Uterus (tissue), 4 donors: ENCODE measurements at places on chromosomes 16 and 17. TPM values are rescaled to one million over a fixed set of nuclear protein-coding genes. Genes with fewer than 3 reads are reported as not detected.

GRCh38 chr17:46166692-46167249 lies 26.5 kb downstream of the KANSL1 start:
- no peaks in the 10 kb centered on the region for H3K36me3 ChIP-seq
- H3K27me3 ChIP-seq, result no peaks in the 10 kb centered on the region
- H3K27ac ChIP-seq, result no peak overlapping the region
- no peak for DNase-seq
- peaks cover 12% of the 10 kb centered on the region for H3K4me1 ChIP-seq

GRCh38 chr17:13918247-13918646 lies 151.1 kb upstream of the COX10 start:
- H3K36me3 ChIP-seq, result no peaks in the 10 kb centered on the region
- no peaks in the 10 kb centered on the region for H3K27me3 ChIP-seq
- H3K27ac ChIP-seq, result no peak overlapping the region
- no peaks in the 10 kb centered on the region for H3K4me1 ChIP-seq

Gene CLEC3A
- not detected for total RNA-seq

DNA sequence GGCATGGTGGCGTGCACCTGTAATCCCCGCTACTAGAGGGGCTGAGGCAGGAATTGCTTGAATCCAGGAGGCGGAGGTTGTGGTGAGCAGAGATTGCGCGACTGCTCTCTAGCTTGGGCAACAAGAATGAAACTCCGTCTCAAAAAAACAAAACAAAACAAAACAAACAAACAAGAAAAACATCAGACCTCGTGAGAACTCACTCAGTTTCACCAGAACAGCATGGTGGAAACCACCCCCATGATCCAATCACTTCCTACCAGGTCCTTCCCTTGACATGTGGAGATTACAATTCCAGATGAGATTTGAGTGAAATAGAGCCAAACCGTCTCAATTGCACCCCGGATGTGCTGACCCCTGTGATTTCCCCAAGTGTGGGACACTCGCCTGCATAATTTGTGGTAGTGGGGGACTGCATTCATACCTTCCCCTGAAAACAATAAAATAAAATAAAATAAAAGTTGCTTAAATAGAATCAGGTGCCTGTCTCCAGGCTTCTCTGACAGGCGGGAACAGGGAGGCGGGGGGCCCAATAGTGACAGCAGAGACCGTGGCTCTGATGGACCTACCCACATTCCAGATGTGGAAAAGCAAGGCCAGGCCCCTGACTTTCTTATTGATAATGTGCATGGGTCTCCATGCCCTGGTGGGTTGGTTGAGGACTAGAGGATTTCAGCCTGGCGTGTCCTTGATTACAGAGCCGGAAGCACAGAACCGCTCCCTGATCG lies 13.1 kb downstream of the ZSCAN10 start:
- H3K36me3 ChIP-seq, result no peaks in the 10 kb centered on the region
- DNase-seq, result no peak
- no peaks in the 10 kb centered on the region for H3K27me3 ChIP-seq
- H3K4me3 ChIP-seq, result no peak overlapping the region

DNA sequence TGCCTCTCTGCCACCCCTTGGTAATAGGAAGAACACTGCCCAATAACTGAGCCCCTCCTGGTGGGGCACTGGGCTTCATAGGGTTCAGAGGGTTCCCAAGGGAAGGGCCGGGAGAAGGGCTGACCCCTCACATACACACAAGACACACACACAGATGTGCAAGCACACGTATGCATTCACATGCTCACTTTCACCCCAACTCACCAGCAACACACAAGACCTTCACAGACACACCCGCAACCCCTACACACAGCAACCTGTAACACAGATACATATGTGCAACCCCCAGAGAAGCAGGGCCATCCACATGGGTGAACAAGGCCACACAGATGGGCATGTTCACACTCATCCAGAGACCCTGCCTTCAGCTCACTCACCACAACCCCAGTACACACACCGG lies 225.1 kb downstream of the ZNF423 start:
- no peaks in the 10 kb centered on the region for H3K4me1 ChIP-seq
- no peaks in the 10 kb centered on the region for H3K36me3 ChIP-seq
- H3K4me3 ChIP-seq, result no peak overlapping the region
- no peak for DNase-seq
- no peaks in the 10 kb centered on the region for H3K27me3 ChIP-seq
- no peak overlapping the region for H3K27ac ChIP-seq

GRCh38 chr16:86605950-86606349 lies 27.6 kb downstream of the FOXL1 start:
- H3K27me3 ChIP-seq, result no peaks in the 10 kb centered on the region
- H3K4me3 ChIP-seq, result no peak overlapping the region
- H3K36me3 ChIP-seq, result no peaks in the 10 kb centered on the region
- no peak for DNase-seq
- H3K27ac ChIP-seq, result no peak overlapping the region

- no peak overlapping the region for H3K27ac ChIP-seq
- no peak for DNase-seq
- no peaks in the 10 kb centered on the region for H3K36me3 ChIP-seq
Observed at GRCh38 chr17:41589301-41589700, 2.6 kb upstream of the KRT14 start.

Gene DHRS7C
- total RNA-seq, result not detected

GRCh38 chr17:71032746-71033273 lies 863.5 kb downstream of the KCNJ2 start:
- no peak for DNase-seq
- no peak overlapping the region for H3K27ac ChIP-seq
- no peaks in the 10 kb centered on the region for H3K4me1 ChIP-seq

GRCh38 chr16:22912654-22913053 lies 98.7 kb downstream of the HS3ST2 start:
- no peak for DNase-seq
- H3K4me3 ChIP-seq, result no peak overlapping the region
- no peaks in the 10 kb centered on the region for H3K27me3 ChIP-seq
- H3K27ac ChIP-seq, result no peak overlapping the region

DNA sequence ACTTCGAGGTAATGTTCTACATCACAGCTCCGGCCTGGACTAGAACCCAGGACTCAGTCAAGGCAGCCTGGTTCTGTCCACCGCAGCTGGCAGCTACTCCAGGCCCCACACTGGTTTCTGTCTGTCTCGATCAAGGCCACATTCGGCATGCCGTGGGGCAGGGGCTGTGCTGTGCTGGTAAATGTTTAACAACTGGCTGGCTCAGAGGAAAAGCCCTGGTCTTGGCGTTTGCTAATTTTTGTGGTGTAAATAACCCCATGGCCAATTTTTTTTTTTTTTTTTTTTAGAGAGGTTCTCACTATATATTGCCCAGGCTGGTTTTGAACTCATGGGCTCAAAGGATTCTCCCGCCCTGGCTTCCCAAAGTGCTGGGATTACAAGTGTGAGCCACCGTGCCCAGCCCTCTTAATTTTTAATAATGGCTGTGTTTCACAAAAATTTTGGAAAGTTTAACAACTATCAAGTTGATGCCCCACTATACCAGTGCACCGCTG lies 328 bp upstream of the DRC7 start:
- no peak for DNase-seq
- no peaks in the 10 kb centered on the region for H3K27me3 ChIP-seq
- H3K36me3 ChIP-seq, result no peaks in the 10 kb centered on the region

DNA sequence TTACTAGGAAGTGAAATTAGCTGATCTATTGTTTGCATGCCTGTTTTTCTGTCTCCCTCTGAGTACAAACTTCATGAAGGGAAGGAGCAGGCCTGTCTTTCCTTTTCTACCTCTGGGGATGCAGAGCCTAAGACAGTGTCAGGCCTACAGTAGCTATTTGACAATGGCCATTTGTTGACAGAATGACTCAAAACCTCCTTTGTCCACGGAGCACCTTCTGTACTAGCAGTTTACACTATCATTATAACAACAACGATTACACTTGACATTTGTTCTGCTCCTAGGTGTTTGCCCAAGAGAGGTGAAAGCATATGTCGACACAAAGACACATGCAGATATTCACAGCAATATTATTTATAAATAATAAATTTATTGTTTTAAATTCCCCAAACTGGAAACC lies 132.3 kb upstream of the IRX3 start:
- H3K36me3 ChIP-seq, result no peaks in the 10 kb centered on the region
- no peaks in the 10 kb centered on the region for H3K27me3 ChIP-seq
- DNase-seq, result no peak
- H3K4me1 ChIP-seq, result no peaks in the 10 kb centered on the region

DNA sequence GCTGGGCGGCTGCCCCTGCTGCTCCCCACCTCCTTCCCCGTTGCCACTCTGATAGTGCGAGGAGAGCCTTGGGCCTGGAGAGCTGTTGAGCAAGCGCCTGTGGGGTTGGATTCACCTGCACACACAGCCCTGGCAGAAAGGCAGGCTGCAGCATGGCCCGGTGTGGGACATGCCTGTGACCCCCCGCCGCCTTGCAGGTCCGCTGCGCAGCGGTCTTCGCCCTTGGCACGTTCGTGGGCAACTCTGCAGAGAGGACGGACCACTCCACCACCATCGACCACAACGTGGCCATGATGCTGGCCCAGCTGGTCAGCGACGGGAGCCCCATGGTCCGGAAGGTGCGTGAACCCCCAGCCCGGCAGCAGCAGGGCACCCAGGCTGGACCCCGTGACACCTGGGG lies 106.8 kb upstream of the CHMP6 start:
- no peak for DNase-seq
- no peak overlapping the region for H3K27ac ChIP-seq
- no peaks in the 10 kb centered on the region for H3K4me1 ChIP-seq
- H3K36me3 ChIP-seq, result no peaks in the 10 kb centered on the region

DNA sequence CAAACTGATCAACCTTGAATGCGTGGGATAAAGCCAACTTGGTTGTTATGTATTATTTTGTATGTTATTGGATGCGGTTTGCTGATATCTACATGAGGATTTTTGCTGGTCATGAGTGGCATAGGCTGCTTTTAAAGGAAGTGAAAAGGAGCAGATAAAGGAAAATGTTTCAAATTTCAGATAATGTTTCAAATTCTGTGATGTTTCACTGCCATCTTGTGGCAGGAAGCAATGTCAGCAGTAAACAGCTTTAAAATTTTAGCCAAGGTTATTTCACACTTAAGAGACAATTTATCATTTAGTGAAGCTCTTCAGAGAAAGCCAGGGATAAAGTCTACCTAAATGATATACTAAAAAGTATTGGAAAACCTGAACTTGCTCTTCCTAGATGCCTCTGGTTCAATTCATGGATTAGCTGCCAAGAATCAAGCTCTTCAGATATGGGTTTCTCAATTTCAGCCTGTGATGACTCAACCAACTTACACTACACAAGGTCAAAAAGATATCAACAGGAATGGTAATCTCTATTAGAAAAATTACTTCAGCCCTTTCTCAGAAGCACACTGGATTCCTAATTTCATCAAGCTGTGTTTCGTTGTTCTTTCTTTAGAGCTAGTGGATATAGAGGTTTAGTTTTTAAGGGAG lies 136.0 kb upstream of the C17orf78 start:
- no peaks in the 10 kb centered on the region for H3K4me1 ChIP-seq
- no peak overlapping the region for H3K4me3 ChIP-seq

- peak within 1 kb of the TSS; percentile 93 for H3K27ac ChIP-seq
- peak; percentile 76 for DNase-seq
- H3K4me3 ChIP-seq, result peak within 1 kb of the TSS; percentile 84
Observed at GRCh38 chr17:49575679-49576087, at the start of gene NXPH3. Gene NXPH3, plus strand, starts transcription at chr17:49575871. Its CDS starts 349 bp downstream, at chr17:49576220.

DNA sequence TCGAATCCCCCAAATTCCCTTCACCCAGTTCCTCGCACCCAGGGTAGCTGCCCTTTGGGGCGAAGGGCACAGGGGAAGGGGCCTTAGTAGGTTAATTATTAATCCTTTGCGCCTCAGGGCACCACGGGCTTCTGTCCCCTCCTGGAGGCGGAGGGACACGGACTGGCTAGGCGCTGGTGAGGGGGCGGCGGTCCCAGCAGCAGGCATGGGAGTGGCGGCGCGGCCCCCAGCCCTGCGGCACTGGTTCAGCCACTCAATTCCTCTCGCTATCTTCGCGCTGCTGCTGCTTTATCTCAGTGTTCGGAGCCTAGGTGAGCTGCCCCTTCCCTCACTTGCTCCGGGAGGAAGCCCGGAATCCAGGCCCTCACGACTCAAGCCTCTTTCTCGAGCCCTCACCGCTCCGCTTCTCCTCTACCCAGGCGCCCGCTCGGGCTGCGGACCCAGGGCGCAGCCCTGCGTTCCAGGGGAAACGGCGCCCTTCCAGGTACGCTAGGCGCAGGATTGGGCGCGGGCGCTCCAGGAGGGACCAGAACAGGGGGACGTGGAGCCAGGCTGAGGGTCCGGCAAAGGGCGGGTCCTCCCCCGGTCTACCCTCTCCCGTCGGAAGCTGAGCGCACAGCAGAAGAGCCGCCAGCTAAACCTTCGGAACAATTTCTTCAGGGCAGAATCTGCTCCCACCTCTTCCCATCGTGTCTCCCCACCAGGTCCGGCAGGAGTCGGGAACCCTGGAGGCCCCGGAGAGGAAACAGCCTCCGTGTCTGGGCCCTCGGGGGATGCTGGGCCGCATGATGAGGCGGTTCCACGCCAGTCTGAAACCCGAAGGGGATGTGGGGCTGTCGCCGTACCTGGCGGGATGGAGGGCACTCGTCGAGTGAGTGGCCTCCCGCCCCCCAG lies at the start of gene GLTPD2:
TSS of gene GLTPD2 (plus strand) at position 158 of the 894 bp plus-strand sequence. CDS start at position 206, 48 bp downstream.
- H3K27ac ChIP-seq, result peak within 1 kb of the TSS; percentile 95
- DNase-seq, result no peak
- no peaks in the 10 kb centered on the region for H3K4me1 ChIP-seq

DNA sequence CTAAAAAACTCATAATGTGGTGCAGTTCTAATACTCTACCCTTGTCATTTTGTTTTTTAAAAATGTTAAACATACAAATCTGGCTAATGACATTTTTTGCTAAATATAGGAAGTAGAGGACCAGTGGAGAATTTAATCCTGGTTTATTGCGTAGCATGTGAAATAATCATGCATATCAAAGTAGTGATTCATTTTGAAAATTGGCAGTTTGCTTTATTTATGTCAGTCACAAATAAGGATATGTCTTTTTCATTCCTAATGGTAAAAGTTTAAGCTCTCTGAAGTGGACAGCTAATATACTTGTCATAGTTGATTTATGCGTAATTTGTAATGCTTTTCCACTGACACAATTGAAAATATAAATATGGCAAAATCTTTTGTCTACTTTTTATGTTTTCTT lies 224.2 kb downstream of the BCAS3 start:
- no peak for DNase-seq
- H3K36me3 ChIP-seq, result no peaks in the 10 kb centered on the region
- no peaks in the 10 kb centered on the region for H3K27me3 ChIP-seq
- H3K4me1 ChIP-seq, result no peaks in the 10 kb centered on the region

Gene KRTAP2-3
- not detected for total RNA-seq

Gene CSH2
- total RNA-seq, result not detected

- H3K27me3 ChIP-seq, result no peaks in the 10 kb centered on the region
- no peak for DNase-seq
- no peaks in the 10 kb centered on the region for H3K4me1 ChIP-seq
- H3K36me3 ChIP-seq, result no peaks in the 10 kb centered on the region
Observed at GRCh38 chr16:8310323-8310722, 280.0 kb downstream of the TMEM114 start.

- no peaks in the 10 kb centered on the region for H3K27me3 ChIP-seq
- H3K4me3 ChIP-seq, result no peak overlapping the region
- H3K36me3 ChIP-seq, result no peaks in the 10 kb centered on the region
- H3K27ac ChIP-seq, result no peak overlapping the region
Observed at GRCh38 chr17:18332909-18333489, 17.9 kb downstream of the SMCR8 start.

GRCh38 chr17:67399676-67400075 lies 22.6 kb downstream of the PITPNC1 start:
- no peaks in the 10 kb centered on the region for H3K27me3 ChIP-seq
- H3K4me3 ChIP-seq, result no peak overlapping the region
- H3K27ac ChIP-seq, result no peak overlapping the region
- no peak for DNase-seq

Gene LPO
- not detected for total RNA-seq

GRCh38 chr16:15443753-15444152 lies 9.4 kb downstream of the BMERB1 start:
- no peaks in the 10 kb centered on the region for H3K27me3 ChIP-seq
- no peak for DNase-seq
- no peaks in the 10 kb centered on the region for H3K36me3 ChIP-seq
- H3K4me3 ChIP-seq, result no peak overlapping the region
- no peaks in the 10 kb centered on the region for H3K4me1 ChIP-seq

Gene RAPGEFL1
- 3.5 TPM for total RNA-seq
